ENCODE measurements at places on chromosomes 3 and 15. TPM values are rescaled to one million over a fixed set of nuclear protein-coding genes. Genes with fewer than 3 reads are reported as not detected.

LYZL4 gene
- total RNA-seq = not detected

ROBO1 gene
- total RNA-seq = 38.2 TPM

DNA sequence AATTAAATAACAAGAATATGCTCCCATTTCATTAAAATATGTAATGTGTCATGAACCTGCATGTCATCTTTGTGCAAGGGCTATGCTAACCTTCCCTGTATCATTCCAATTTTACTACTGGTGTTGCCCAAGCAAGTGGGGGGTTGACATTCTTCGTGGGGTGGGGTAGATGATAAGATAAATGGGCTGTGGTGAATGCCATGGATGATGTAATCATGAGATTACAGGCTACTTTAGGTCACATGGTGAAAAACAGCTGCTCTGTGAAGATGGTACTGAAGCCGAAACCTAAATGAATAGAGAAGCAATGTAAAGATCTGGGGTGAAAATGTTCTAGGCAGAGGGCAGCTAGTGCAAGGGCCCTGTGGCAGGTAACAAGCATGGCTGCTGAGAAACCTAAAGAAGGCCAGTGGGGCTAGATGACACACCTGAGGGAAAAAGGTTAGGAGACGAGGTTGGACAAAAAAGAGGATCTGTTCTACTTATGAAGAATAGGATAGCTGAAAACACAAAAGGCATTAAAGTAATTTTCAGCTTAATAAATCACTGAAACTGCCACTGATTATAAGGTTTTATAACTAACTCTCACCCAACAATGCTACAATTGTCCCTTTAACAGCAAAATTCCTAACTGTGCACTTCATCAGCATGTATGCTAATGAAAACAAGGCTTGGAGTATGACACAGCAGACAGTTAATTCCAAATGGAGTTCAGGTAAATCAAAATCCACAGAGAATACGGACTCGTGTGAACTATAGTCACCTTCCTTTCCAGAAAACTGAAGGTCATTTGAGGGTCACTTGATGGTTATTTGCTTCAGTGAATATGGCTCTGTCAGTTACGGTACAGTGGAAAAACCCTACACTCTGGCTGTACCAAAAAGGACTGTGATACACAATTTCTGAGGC, 35.0 kb downstream of the MTMR10 start:
- no peak for DNase-seq

DNA sequence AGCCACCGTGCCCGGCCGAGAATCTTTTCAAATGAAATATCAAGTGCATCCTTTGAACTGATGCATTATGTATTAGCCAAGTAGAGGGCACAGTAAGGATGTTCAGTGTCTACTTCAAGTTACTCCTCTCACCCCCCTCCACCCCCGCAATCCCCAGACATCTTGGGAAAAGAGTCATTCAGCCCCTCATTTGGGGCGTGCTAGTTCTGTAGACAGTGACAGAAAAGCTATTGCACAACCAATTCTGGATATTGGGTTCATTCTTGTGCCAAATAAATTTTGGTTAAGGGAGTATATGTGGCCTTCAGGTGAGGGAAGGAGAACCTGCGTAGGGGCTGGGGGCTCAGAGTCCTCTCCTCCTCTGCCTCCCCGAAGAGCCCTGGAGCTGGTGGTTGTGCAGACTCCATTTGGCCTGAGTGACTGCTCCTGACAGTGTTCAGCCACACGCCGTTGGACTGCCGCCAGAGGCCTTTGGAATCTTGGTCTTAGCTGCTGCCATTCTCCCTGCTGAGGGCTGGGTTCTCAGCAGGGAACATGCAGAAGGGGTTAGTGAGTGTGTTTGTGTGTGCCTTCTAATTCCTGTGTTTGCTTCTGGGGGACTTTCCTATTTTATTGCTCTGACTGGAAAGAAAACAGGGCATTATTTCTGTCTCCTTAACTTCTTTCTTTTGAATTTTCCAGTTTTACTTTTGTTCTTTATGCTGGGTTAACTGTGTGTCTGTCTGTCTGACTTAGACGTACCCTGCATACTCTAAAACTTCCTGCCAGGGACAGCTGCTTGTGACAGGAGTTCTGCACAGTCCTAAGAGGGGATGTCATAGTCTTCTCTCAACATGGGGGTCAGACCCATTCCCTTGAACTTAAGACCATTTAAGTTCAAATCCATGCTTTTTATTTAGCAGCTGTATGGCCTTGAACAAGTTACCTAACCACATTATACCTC, 21.0 kb downstream of the RARB start:
- no peak for DNase-seq
